Upper lobe of left lung (tissue), 6 donors: ENCODE measurements at places on chromosomes 2 and 18. TPM values are rescaled to one million over a fixed set of nuclear protein-coding genes. Genes with fewer than 3 reads are reported as not detected.

- no peaks in the 10 kb centered on the region for H3K27me3 ChIP-seq
- no peak overlapping the region for H3K4me3 ChIP-seq
- no peaks in the 10 kb centered on the region for H3K4me1 ChIP-seq
- H3K27ac ChIP-seq, result no peak overlapping the region
These were observed 86.6 kb downstream of the ACOXL start for GRCh38 chr2:110818767-110819481.

DNA sequence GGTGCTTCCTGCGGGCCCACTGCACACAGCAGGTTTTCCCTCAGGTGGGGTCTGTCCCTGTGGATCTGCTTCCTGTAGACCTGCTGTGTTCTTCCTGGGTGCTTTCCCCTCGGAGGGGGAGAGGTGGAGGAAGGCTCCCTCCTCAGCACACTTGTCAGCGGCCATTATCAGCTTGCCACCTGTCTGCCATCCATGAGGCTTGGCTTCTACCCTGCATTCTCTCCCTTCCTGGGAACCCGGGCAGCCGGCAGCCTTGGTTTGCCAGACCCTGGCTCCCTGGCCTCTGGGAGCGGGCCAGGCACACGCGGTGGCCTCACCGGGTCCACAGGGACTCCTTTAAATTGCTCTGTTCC is 58.5 kb downstream of the INPP5D start:
- no peaks in the 10 kb centered on the region for H3K36me3 ChIP-seq
- H3K27ac ChIP-seq, result no peak overlapping the region
- no peak for DNase-seq

Gene COL3A1
- 41.1 TPM for total RNA-seq

- H3K27me3 ChIP-seq, result no peaks in the 10 kb centered on the region
- no peaks in the 10 kb centered on the region for H3K36me3 ChIP-seq
- no peak for DNase-seq
- no peaks in the 10 kb centered on the region for H3K4me1 ChIP-seq
These were observed 14.0 kb upstream of the ZNF396 start for GRCh38 chr18:35390951-35391700.

GRCh38 chr2:70123051-70123828 is 36.0 kb downstream of the PCBP1 start:
- H3K4me1 ChIP-seq, result peaks cover 26% of the 10 kb centered on the region
- DNase-seq, result no peak
- no peak overlapping the region for H3K4me3 ChIP-seq
- peak overlapping the region; percentile 99 for H3K27ac ChIP-seq
- H3K27me3 ChIP-seq, result no peaks in the 10 kb centered on the region
- H3K36me3 ChIP-seq, result no peaks in the 10 kb centered on the region

- DNase-seq, result no peak
- H3K4me1 ChIP-seq, result no peaks in the 10 kb centered on the region
- H3K27ac ChIP-seq, result peak overlapping the region; percentile 9
- H3K27me3 ChIP-seq, result no peaks in the 10 kb centered on the region
- no peaks in the 10 kb centered on the region for H3K36me3 ChIP-seq
- no peak overlapping the region for H3K4me3 ChIP-seq
These were observed 217.2 kb downstream of the LDLRAD4 start for GRCh38 chr18:13435586-13436333.

GRCh38 chr2:239546541-239546940 is 145.7 kb upstream of the HDAC4 start:
- H3K36me3 ChIP-seq, result no peaks in the 10 kb centered on the region
- H3K27me3 ChIP-seq, result no peaks in the 10 kb centered on the region
- no peak for DNase-seq
- H3K27ac ChIP-seq, result no peak overlapping the region

Gene CNPPD1
- total RNA-seq, result 51.7 TPM

DNA sequence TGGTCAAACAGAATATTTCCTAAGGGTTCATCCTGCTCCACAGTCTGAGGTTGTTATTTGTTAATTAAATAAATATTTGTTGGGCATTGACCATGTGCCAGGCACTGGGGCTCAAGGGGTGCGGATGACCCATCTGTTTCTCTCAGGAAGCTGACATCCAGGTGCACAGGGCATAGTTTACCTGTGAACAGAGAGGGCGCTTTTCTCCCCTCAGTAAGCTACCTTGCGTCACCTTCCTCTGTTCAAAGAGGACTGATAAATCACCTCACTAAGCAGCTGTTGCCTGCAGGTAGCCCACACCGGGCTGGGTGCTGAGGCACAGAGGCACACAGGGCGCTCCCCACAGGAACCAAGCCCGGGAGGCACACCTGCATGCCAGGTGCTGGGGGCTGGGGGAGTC is 41.6 kb downstream of the SH3RF3 start:
- H3K4me3 ChIP-seq, result no peak overlapping the region
- H3K27ac ChIP-seq, result peak overlapping the region; percentile 75
- no peaks in the 10 kb centered on the region for H3K27me3 ChIP-seq
- no peak for DNase-seq
- H3K4me1 ChIP-seq, result peaks cover 31% of the 10 kb centered on the region

Gene FKBP1B
- 13.0 TPM for total RNA-seq

Gene POMC
- 2.4 TPM for total RNA-seq

GRCh38 chr2:172096626-172097547 is 5.8 kb downstream of the DLX2 start:
- H3K4me3 ChIP-seq, result peak overlapping the region; percentile 28
- peaks cover 80% of the 10 kb centered on the region for H3K4me1 ChIP-seq
- peaks cover 2% of the 10 kb centered on the region for H3K27me3 ChIP-seq
- no peaks in the 10 kb centered on the region for H3K36me3 ChIP-seq
- DNase-seq, result peak; percentile 81
- no peak overlapping the region for H3K27ac ChIP-seq

GRCh38 chr2:180219491-180219890 is 212.4 kb upstream of the CWC22 start:
- H3K27ac ChIP-seq, result no peak overlapping the region
- no peak for DNase-seq
- no peaks in the 10 kb centered on the region for H3K4me1 ChIP-seq
- no peaks in the 10 kb centered on the region for H3K27me3 ChIP-seq
- no peak overlapping the region for H3K4me3 ChIP-seq

DNA sequence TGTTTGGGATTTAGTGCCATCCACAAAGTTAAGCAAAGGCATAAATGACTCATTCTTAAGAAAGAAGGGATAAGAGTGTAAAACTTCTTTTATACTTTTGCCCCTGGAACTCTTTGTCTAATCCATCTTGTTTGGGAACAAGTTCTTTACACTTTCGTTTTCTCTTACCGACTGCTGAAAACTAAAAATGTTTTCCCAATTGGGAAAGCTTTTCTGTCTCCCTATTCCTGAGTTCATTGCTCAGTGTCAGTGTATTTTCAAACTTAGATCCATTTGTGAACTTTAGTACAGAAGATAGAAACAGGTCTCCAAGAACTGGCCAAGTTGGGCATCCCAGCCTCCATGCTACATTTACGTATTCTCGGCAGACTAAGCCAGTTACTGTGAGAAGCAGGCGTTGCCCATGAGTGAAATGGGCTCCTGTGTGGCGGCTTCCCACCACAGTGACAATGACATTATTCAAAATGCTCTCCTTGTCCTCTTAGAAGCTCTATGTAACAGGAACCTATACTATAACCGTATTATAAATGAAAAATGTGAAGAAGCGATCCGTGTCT is 51.7 kb downstream of the TGOLN2 start:
- H3K4me1 ChIP-seq, result peaks cover 15% of the 10 kb centered on the region
- H3K27ac ChIP-seq, result peak overlapping the region; percentile 37
- H3K36me3 ChIP-seq, result no peaks in the 10 kb centered on the region

Gene TFPI
- 282 TPM for total RNA-seq

- peaks cover 78% of the 10 kb centered on the region for H3K4me1 ChIP-seq
- H3K36me3 ChIP-seq, result peaks cover 81% of the 10 kb centered on the region
- H3K4me3 ChIP-seq, result no peak overlapping the region
- H3K27ac ChIP-seq, result no peak overlapping the region
These were observed 11.4 kb downstream of the FOSL2 start for GRCh38 chr2:28404086-28404485.

Gene SERPINB4
- not detected for total RNA-seq

DNA sequence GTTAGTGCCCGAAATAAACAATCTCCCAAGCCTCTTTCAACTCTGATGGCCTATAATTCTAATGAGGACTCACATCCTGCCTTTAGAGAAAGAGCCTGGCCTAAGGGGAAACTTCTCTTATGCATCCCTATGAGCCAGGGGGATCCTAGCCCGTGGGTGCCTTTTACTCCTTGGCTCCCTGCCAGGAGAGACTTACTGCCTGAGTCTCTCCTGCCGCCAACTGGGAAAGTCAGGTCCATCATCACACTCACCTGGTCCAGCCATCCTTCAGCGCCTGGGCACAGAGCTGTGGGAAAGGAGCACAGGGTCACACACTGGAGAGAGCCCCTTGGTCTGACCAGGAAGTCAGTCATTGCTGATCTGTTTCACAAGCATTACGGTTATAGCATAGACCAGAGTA is 24.1 kb downstream of the ENOSF1 start:
- no peak overlapping the region for H3K27ac ChIP-seq
- H3K27me3 ChIP-seq, result no peaks in the 10 kb centered on the region
- H3K36me3 ChIP-seq, result peaks cover 26% of the 10 kb centered on the region
- DNase-seq, result no peak

DNA sequence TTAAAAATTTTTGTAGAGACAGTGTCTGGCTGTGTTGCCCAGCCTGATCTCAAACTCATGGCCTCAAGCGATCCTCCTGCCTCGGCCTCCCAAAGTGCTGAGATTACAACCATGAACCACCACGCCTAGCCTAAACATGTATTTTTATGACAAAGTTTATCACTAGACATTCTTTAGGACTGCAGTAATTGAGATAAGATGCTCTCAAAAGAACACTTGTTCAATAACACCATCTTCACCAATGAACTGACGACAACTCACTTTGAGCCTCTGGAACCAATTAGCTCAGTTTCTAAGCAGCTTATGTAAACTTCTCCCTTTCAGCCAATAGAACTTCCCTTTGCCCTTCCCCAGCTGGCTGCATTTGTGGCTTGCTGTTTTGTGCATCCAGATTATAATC is 15.3 kb upstream of the PPP4R1 start:
- H3K4me1 ChIP-seq, result no peaks in the 10 kb centered on the region
- no peak for DNase-seq
- no peaks in the 10 kb centered on the region for H3K36me3 ChIP-seq
- no peaks in the 10 kb centered on the region for H3K27me3 ChIP-seq

Gene NAGK
- total RNA-seq, result 153 TPM

Gene AGXT
- 0.30 TPM for total RNA-seq

DNA sequence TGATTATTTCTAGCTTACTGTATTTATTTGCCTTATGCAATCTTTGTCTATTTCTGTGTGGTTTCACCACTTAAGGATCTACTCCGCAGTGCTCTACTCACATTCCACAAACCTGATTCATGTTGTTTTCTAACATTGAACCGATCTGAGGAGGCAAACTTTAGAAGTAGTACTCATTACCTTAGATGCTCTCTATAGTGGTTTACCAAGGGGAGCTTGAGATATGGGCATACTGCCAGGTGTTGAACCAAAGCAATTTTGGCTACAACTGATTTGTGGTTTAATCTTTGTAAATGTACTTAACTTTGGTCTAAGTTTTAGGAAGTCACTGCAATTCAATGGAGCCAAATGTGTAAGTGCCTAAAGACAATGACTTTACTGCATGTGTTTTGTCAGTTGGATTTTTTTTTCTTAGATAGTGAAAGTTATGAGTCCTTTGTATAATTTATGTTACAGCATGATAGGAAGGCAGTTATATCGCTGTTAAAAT is 50.1 kb downstream of the MAP2 start:
- no peaks in the 10 kb centered on the region for H3K27me3 ChIP-seq
- no peaks in the 10 kb centered on the region for H3K36me3 ChIP-seq
- peaks cover 17% of the 10 kb centered on the region for H3K4me1 ChIP-seq

- no peak overlapping the region for H3K27ac ChIP-seq
- DNase-seq, result no peak
- no peaks in the 10 kb centered on the region for H3K27me3 ChIP-seq
- H3K4me1 ChIP-seq, result no peaks in the 10 kb centered on the region
These were observed 7.8 kb upstream of the C2orf72 start for GRCh38 chr2:231029563-231029962.
